CD4-positive, alpha-beta T cell treated with Interleukin-4 for 4 hours (primary cell): ENCODE measurements at places on chromosomes 7 and 10.

DNA sequence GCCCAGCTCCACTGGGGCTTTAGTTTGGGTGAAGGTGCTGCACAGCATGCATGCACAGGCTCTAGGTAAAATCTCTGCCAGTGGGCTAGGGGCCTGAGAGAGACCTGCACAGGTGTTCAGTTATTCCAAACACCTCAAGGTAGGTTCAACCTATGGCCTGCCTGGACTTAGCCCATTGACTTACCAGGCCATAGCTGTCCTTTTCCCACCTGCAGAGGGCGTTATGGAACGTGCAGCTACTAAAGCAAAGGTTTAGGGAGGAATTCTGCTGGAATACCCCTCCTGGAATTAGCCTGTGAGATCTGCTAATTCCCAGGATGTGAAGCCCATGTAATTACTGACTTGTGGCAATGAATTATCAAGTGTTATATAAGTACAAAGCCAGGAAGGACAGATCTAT lies 3.6 kb downstream of the VWC2 start:
- DNase-seq, result no peak

DNA sequence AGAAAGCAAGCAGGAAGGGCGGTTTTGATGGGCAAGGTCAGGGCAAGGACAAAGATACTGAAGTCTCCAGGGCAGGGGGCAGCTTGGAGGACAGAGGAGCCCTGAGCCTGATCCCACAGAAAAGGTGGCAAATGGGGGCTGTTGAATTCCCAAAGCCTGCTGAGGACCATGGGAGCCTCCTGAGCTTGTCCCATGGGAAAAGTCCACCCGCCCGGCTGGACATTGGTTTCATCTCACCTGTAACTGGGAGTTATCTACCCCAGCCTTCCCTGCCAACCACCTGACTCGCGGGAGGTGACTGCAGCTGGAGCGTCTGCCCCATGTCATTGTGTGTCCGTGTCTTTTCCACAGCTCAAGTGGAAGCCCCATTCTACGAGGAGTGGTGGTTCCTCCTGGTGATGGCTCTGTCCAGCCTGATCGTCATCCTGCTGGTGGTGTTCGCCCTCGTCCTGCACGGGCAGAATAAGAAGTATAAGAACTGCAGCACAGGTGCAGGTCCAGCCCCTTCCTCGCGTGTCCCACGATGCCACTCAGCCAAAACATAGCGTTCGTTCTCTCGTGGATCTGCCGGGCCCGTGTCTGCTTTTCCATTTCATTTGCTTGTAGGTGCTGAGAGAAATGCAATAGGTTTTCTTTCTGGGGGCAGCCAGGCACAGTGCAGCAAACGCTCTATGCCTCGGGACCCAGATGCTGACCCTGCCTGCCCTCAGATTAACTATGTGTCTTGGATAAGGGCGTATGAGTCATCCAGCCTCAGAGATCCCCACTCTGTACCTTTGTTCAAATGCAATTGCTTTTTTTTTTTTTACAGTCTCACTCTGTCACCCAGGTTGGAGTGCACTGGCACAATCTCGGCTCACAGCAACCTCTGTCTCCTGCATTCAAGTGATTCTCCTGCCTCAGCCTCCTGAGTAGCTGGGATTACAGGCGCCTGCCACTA lies 444.5 kb upstream of the FOXK1 start:
- DNase-seq, result no peak

DNA sequence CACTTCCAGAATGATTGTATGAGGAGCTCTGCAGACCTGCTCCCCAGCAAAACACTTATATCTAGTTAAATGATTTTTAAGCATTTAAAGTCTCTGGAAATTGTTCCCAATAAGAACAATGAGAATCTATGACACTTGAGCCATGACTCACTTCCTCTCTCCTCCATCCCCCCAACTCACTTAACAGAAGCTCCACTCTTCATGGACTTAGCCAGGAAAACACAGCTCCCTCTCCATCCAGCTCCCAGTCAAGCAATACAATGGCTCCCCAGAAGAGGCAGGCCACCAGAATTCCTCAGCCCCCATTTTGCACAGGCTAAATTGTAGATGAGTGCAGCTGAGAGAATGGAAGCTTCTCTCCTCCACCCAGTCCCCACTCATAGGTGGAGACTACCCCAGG lies 27.0 kb downstream of the AOC1 start:
- no peak for DNase-seq

GRCh38 chr10:86047588-86047987 lies 319.0 kb downstream of the GRID1 start:
- DNase-seq, result peak; percentile 28

DNA sequence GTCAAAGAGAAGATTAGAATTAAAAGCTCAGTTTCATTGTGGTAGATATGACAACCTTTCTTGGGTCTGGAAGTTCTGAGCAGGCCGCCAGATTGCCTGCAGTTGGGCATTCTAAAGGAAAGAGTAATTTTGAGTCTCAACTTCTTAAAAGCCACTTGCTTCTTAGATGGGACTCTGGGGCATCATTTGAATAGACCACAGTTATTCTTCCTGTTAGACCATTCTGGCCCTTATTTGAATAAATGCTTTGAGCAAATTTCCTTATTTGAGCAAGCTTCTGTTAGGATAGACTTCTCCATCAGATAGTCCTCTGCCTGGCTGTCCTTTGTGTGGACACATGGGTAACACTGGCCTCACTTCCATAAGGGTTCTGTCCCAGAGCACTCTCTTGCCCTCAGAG lies 40.2 kb downstream of the SND1 start:
- no peak for DNase-seq

GRCh38 chr10:15222511-15222910 lies 54.0 kb upstream of the NMT2 start:
- DNase-seq, result no peak

GRCh38 chr7:36478745-36479144 lies 89.1 kb downstream of the ANLN start:
- DNase-seq, result no peak

DNA sequence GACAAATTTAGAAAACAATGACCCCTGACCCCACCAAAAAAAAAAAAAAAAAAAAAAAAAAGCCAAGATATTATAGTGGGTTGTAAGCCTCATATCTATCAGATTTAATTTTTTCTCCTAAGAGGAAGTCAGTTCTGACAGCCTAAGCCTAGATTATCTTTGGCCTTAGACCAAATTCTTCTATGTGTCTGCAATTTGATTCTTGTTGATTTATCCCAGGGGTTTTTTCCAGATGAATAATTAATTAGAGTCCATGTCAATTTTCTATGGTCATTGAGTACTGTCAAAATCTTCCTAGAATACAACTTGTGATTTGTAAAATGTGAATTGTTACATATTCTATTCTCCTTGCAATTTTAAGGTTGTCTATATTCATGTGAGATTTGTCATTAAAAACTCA lies 151.6 kb upstream of the CACNA2D1 start:
- no peak for DNase-seq

DNA sequence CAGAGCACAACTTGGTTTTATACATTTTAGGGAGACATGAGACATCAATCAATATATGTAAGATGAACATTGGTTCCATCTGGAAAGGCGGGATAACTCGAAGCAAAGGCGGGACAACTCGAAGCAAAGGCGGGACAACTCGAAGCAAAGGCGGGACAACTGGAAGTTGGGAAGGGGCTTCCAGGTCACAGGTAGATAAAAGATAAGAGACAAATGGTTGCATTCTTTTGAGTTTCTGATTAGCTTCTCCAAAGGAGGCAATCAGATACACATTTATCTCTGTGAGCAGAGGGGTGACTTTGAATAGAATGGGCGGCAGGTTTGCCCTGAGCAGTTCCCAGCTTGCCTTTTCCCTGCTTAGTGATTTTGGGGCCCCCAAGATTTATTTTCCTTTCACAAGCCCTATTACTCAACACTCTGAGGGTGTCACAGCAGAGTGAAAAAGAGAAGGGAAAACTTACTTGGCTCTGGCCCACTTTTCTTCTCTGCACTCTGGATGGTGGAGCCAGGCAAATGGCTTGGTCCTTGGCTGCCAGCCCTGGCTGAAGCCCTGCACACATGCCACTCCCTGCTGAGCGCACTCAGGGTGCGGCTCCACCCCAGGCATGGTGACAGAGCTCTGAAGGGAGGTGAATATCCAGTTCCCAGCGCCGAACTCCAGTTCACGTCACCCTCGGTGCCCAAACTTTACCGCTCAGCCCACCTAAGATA lies 46.7 kb downstream of the PARD3 start:
- no peak for DNase-seq

- no peak for DNase-seq
Observed at GRCh38 chr10:16184906-16185305, 251.9 kb upstream of the PTER start.

DNA sequence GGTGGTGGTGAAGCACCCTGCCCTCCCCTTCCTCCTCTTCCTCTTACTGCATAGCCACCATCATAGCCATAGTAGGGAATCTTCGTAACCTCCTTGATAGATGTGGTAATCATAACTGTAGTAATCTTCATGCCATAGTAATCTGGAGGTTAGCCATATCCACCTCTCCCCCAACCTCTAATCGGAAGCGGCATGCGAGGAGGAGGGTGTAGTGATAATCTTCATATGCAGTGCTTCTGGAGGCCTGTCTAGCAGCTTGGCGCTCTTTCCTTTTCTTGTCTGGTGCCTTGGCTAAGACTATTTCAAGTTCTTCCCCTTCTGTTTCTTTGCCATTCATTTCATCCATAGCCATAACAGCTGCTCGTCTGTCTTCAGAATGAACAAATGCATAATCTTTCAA lies 90.9 kb downstream of the MLLT10 start:
- DNase-seq, result no peak

DNA sequence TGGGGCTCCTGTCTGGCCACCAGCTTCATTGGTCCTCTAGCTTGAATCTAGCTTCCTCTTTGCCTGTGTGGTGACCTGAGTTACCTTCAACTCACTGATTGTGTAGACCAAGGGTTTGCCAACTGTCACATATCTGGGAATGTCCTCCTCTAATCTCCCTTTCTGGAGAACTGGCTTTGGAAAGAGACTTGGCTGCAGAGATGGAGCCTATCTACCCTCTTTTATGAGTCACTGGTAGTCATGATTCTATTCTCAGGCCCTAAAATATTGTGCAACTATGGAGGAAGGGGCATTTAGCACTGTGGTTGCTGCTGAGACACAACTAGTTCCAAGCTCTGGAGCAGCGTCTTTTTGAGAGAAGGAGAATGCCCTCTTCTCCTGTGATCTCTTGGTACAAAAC lies 691.3 kb downstream of the KCNMA1 start:
- DNase-seq, result no peak

DNA sequence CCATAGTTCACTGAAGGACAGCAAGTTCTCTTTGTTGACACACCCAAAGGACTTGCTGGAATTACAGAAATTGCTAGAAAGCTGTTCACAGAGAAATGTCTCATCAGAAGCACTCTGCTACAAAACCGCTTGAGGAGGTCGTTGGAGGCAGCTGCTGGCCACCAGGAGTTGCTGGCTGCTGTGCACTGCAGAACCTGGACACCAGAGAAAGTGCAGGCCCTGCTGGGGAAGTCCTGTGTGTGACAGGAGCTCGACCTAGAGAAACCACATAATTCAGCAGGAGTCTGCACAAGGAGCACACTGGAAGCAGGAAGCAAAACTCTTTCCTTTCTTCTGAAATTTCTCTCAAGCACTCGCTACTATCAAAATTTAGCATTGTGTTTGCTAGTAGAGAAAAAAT lies 461.5 kb upstream of the GHITM start:
- no peak for DNase-seq

DNA sequence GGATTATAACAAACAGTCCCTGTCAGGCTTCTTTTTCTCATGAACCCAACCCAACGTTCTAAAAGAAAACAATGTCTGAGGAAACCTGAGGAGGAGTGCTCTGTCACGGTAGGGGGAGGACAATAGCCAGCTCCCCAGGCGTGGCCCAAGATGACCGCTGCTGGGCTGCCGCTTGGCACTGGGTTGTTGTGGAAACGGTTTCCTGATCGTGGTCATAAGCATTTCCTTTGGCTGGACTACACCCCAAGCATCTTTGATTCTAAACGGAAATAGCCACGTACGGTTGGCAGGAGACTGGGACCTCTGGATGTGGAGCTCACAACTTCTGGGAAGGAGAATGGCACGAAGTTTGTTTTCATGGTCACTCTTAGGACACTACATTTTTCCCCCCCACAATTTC lies 30.4 kb upstream of the DMBT1 start:
- no peak for DNase-seq

- DNase-seq, result no peak
Observed at GRCh38 chr10:10623958-10624566, 393.6 kb upstream of the CELF2 start.

DNA sequence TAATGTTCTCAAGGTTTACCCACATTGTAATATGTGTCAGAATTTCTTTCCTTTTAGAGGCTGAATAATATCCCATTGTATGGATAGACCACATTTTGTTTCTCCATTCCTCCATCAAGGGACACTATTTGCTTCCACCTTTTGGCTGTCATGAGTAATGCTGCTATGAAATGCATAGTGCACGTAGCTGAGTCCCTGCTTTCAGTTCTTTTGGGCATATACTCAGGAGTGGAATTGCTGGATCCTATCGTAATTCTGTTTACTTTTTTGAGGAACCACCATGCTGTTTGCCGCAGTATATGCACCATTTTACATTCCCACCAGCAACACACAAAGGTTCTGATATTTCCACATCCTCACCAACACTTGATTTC lies 60.0 kb downstream of the PRF1 start:
- DNase-seq, result no peak

GRCh38 chr7:128392446-128393327 lies 17.1 kb downstream of the IMPDH1 start:
- DNase-seq, result no peak

DNA sequence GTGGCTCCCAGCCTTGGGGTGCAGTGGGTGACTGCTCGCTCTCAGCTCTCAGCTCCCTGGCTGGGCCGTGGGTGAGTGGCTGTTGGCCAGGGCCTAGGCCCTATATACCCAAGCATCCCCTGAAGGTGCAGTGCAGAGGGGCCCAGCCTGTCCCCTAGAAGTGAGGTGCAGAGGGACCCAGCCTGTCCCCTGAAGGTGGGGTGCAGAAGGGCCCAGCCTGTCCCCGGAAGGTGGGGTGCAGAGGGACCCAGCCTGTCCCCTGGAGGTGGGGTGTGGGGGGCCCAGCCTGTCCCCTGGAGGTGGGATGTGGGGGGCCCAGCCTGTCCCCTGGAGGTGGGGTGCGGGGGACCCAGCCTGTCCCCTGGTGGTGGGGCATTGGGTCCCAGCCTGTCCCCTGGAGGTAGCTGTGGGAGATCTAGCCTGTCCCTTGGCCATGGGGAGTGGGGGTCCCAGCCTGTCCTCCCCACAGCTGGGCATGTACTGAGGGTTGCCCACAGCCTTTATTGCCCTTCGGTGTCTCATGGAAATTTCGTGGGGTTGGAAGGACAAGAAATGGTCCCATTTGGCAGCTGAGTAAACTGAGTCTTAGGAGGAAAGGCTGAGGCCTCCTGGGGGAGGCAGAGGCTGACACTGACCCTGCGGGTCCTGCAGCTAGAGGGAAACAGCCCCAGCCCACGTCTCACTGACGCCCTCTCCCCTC lies 17.5 kb upstream of the LFNG start:
- DNase-seq, result no peak

DNA sequence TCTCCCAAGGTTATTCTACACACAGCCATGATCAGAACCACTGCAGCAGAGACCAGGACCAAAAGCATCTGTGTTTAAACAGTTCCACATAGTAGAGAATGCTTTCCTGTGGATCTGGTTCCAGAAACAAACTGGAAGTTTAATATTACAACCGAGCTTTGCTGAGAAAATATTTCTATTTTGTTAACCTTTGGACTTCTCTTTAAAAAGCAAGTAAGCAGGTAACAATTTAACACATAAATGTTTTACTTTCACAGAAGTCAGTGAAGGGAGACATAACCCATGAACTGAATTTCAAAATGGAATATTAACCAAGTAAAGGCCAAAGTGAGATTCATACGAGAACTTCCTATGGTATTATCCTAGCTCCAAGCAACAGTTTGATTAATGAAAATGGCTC lies 98.6 kb upstream of the PHYHIPL start:
- no peak for DNase-seq
